GM23248 (cell line): ENCODE measurements at places on chromosomes 7 and 10. TPM values are rescaled to one million over a fixed set of nuclear protein-coding genes. Genes with fewer than 3 reads are reported as not detected.

SPAG6 gene
- not detected in 2 replicates for total RNA-seq

CYP2C9 gene
- total RNA-seq, result not detected in 2 replicates

TIMM23B gene
- total RNA-seq, result 13.3 and 16.1 TPM in 2 replicates

CFAP70 gene
- total RNA-seq, result 0.38 and 0.43 TPM in 2 replicates

TWNK gene
- total RNA-seq, result 3.4 and 4.4 TPM in 2 replicates

ALKBH4 gene
- total RNA-seq, result 16.3 and 17.8 TPM in 2 replicates

NKX2-3 gene
- not detected in 2 replicates for total RNA-seq

KCNH2 gene
- total RNA-seq, result not detected in 2 replicates

AFAP1L2 gene
- total RNA-seq, result not detected in 2 replicates

NEUROD6 gene
- not detected in 2 replicates for total RNA-seq

SFTPA1 gene
- not detected in 2 replicates for total RNA-seq

VAX1 gene
- total RNA-seq, result not detected in 2 replicates

ITPRID1 gene
- not detected in 2 replicates for total RNA-seq

SEMA3E gene
- 0.32 and 1.6 TPM in 2 replicates for total RNA-seq

VPS37D gene
- total RNA-seq, result 3.5 and 5.9 TPM in 2 replicates

CLDN3 gene
- not detected in 2 replicates for total RNA-seq

ARHGEF35 gene
- 3.4 and 4.3 TPM in 2 replicates for total RNA-seq

ZNF518A gene
- total RNA-seq, result 8.9 and 11.3 TPM in 2 replicates

NXPH1 gene
- total RNA-seq, result not detected in 2 replicates

RPEL1 gene
- total RNA-seq, result not detected in 2 replicates

GJD4 gene
- not detected in 2 replicates for total RNA-seq

FXYD4 gene
- not detected in 2 replicates for total RNA-seq

PLEKHS1 gene
- 0.38 TPM in 1 of 2 replicates, not detected in the other for total RNA-seq

OIT3 gene
- total RNA-seq, result not detected in 2 replicates

DGKB gene
- total RNA-seq, result 0.65 and 9.9 TPM in 2 replicates

AGBL3 gene
- total RNA-seq, result 2.4 TPM in 2 replicates

HOXA7 gene
- total RNA-seq, result 3.4 and 6.6 TPM in 2 replicates

PRSS37 gene
- total RNA-seq, result not detected in 2 replicates

GNAT3 gene
- not detected in 2 replicates for total RNA-seq

NSUN5 gene
- 15.3 and 25.5 TPM in 2 replicates for total RNA-seq

KAT6B gene
- total RNA-seq, result 7.7 and 15.0 TPM in 2 replicates

NRG3 gene
- total RNA-seq, result not detected in 2 replicates

HECTD2 gene
- total RNA-seq, result 14.8 and 19.6 TPM in 2 replicates

RTKN2 gene
- total RNA-seq, result under 0.01 and 0.11 TPM in 2 replicates

TEX47 gene
- total RNA-seq, result not detected in 2 replicates

NUPR2 gene
- total RNA-seq, result not detected in 2 replicates

FAM237B gene
- not detected in 2 replicates for total RNA-seq

LEP gene
- total RNA-seq, result 0.22 TPM in 1 of 2 replicates, not detected in the other

FOXI2 gene
- not detected in 2 replicates for total RNA-seq

ENTPD1 gene
- total RNA-seq, result not detected in 2 replicates

SUGCT gene
- total RNA-seq, result 2.2 and 3.7 TPM in 2 replicates
